ENCODE measurements at places on chromosomes 11 and 22.

DNA sequence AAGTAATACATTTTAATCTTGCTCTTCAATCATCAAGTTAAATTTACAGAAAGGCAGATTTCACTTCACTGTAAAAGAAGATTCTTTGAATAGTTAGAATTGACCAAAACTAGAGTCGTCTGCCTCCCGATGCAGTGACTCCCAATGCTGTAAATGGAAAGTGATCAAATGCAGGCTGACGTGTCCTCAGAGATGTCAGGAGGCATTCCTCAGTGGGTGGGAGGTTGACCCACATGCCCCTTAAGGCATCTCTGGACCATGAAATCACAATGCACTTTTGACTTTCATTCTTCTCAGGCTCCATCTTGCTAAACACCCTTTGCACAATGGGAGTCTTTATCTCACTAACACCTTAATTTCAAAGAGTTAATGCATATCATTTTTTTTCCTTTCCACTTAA, 19.0 kb upstream of the CECR2 start:
- no peak for DNase-seq

DNA sequence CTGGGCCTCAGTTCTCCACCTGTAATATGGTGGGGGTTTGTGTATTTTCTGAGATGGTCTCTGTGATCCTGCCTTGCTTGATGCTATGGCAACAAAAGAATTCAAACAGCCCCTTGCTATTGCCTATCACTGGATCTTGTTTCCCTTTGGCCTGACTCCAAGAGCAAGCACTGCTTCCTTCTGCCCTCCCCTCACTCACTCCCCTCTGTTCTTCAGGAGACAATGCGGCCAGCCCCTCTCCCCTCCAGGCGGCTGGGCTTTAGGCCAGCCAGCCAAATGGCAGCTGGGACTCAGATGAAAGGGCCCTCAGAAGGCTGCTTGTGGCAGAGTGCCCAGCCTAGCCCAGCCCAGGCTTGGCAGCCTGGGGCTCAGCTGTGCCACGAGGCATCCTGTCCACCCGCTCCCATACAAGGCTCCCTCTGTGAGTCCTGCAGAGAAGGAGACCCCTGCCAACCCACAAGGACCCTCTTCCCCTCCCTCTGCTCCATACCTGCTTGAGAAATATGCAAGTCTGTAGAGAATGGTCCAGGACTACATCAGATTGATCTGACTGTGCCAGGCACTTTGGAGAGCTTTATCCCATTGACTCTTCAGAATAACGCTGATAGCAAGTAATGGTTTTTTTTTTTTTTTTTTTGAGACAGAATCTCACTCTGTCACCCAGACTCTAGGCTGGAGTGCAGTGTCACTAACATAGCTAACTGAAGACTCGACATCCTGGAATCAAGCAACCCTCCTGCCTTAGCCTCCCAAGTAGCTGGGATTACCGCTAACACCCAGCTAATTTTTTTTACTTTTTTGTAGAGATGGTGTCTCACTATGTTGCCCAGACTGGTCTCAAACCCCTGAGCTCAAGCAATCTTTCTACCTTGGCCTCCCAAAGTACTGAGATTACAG, 7.6 kb upstream of the KCTD14 start:
- DNase-seq = peak; percentile 89

DNA sequence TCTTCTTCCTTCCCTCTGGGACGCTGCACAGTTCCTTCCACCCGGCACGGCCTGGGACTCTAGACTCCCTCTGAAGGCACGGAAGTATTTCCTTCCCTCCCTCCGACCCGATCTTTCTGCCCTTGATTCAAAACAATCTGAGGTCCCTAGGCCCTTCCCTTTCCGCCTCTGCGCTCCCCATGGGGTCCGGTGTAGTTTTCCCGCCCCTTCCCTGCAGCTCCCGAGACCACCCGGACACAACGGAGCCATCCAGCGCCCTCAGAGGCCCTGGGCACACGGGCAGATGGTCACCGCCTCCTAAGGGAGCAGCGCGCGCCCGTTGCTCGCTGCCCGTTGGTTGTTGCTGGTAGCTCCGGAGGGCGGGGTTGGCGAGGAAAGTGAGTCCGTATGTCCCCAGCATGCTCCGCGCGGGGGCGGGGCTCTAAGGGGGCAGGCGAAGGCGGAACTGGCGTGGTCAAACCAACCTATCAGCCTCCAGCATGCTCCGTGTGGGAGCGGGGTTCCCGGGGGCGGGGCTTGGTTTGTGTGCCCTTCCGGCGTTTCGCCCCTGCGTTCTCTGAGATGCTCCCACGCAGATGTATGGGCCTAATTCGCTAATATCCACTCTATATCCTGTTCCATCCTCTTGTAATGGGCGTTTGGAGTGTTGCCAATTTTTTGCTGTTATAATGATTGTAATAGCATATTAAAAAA, 19.6 kb downstream of the MIF start:
- DNase-seq = peak; percentile 97

GRCh38 chr11:127843483-127844396, 743.6 kb downstream of the ETS1 start:
- peak; percentile 69 for DNase-seq

DNA sequence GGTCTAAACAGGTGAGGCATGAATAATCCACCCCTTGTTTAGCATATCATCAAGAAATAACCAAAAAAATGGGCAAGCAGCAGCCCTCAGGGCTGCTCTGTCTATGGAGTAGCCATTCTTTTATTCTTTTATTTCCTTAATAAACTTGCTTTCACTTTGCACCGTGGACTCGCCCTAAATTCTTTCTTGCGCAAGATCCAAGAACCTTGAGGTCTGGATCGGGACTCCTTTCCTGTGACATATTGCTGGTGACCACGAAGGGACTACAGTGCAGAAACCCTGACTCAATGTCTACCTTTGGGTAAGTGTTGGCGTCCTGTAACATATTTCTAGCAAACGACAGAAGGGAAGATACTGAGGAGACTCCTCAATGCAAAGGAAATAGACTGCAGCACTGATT, 1099.2 kb downstream of the FAM181B start:
- no peak for DNase-seq

- no peak for DNase-seq
These were observed 33.8 kb downstream of the TNRC6B start for GRCh38 chr22:40211476-40212054.

DNA sequence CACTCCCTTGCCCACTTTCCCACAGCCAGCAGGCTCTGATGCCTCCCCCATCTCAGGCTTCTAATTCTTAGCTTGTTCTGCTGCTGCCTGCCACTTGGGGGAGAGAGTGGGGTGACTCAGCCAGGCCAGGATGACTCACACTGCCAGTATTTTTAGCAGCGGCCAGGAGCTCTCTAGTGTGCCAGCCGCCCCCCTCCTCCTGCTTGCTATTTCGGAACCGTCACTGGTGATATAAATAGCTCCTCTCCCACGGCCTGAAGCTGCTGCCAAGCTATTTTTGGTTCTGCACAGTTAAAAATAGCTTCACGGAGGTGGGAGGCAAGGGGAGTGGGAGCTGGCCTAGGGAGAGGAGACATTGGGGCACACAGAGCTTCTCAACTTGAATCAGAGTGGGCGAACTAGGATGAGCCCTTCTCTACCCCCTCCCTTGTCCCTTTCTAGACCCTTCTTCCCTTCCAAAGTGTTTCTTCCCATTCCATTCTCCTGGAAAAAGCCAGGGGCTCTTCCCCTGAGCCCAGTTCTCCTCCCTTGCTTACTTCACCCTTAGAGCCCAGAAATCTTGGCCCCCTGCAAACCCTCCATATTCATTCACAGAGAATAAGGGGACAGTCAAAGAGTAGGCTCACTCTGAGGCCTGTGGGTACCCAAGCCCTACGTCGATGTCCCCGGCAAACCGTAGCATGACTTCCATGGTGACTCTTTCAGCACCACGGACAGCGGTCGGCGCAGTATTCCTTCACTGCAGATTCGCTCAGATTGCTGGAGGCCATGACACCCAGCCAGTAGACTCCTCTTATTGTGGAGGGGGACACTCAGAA, 2.5 kb upstream of the NPAS4 start:
- DNase-seq = peak; percentile 75

DNA sequence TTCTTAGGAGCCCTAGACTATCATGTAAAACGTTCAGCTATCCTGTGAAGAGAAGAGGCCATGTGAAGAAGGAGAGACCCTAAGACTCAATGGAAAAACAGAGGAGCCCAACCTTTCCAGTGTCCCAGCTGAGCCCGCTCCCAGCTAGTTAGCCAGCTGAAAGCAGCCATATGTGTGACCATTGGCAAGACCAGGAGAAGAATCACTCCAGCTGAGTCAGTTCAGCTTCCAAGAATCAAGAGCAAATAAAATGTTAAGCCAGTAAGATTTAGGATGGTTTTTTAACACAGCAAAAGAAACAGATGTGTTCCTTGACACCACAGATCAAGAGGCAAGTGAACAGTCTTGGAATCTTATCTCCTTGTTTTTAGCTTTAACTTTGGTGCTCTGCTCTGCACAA, 108.0 kb downstream of the CCDC81 start:
- DNase-seq = no peak

DNA sequence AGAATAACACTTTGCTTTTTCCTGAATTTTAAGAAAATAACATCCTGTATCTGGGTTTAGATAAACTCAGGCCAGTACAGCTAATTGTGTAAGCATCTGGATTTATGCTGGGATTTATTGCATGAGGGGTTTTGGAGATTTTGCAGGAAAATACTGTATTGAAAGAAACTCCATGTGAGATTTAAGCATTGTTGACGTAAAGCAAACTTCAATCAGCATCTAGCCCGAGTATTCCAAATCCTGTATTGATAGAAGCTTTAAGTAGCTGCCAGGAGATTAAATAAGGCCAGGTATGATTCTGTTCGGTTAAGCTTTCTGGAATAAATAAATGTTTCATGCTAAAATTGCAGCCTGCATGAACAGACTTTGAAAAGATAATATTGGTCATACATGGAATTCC, 36.3 kb upstream of the LYVE1 start:
- DNase-seq = no peak

DNA sequence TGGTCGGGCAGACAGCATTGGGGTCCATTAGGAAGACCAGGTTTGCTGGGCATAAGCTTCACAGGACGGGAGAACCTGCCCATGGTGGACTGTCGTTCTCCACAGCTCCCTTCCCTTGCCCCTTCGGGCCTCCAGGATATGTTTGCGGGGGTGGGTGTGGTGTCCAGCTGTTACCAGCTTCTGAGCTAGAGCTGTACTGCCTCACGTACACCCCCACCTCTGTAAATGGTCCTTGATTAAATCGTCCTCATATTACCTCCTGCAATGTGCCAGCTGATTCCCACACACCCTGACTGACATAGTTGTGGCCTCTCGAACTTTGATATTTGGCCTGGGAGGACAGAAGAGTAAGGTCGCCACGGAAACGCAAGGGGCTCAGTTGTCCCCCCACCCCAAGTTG, 16.2 kb upstream of the BCR start:
- DNase-seq = no peak

DNA sequence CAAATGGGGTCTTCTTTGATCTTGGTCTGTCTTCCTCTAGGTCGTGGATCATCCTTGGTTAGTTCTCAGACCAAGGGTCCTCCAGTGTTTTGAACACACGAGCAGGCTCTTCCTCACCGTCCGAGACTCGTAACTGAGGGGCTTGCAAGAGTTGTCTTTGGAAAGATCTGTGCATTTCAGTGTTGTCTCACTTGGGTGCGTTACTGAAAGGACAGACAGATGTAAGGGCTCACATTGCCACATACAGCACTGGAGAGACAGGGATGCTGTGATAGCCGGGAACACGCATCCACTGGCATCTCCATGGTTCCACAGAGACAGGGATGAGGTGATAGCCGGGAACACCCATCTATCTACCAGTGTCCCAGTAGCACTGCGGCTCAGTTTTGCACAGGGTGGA, 15.7 kb downstream of the GLB1L2 start:
- no peak for DNase-seq

DNA sequence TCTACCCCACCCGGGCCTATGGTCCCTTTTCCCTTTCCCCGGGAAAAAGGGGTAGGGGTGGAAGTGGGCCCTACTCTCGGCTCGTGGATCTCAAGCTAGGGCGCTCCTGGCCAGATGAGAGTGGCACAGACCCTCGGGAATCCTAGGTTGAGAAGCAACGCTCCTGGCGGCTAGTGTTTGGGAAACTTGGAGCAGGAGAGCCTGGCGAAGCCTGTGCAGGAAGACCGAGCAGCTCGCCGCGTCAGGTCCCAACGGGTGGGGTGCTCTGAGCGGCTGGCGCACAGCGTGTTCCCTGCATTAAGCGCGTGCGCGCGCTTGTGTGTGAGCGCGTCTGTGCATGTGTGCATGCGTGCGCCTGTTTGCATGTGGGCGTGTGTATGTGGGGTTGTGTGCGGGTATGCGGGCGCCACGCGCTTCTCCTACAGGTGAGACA, 7.1 kb upstream of the FLI1 start:
- DNase-seq = no peak

DNA sequence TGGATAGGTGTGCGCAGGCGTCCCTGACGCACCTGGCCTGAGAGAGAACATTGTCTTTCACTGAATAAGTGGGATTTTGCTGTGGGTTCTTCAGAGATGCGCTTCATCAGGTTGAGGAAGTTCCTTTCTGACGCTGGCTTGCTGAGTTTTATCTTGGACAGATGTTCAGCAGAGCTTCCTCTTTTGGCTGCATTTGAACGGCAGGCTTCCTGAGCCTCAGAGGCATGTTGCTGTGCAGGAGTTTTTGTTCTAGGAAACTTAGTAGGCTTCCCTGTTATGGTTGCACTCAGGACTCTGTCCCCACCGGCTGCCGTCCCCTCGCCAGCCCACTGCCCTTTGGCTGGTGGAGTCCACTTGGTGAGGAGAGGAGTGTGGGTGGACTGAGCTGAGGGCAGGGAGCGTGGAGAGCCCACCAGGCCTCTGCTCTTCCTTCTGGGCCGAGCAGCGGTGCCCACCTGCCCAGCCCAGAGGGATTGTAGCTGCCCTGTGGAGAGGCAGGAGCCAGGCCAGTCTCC, 17.2 kb downstream of the FRMD8 start:
- DNase-seq = no peak

DNA sequence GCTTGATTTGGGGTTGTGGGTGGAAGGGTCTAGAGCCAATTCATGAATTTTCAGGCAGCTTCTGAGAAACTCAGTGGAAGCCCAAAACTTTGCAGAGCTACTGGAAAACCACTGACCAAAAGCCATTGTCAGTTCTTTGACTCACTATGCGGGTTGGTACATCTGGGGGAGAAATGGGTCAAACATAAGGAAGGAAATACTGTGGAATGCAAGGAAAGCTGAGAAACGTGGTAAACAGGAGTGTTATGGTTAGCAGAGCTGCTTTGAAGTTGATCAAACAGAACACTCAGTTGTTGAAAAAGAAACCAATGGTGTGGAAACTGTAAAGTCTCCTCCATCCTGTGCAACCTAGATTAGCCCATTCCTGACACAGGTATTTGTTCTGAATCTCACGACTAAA, 6.3 kb upstream of the ABTB2 start:
- no peak for DNase-seq

DNA sequence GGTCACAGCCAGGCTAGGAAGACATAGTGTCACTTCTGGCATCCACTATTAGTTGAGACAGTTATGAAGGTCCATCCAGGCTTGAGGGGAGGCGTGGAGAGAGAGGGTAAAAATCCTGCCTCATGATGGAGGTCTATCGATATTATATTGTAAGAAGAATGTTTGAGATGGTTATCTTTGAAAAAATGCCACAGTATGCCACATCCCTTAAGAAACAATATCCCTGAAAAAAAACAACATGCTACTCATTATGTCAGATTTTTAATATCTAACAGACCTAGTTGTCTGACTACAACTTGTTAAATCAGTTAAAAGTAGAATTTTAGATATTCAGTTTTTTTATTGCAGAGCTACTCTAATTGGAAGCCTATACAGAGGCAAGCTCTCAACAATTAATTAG, 121.7 kb upstream of the SLC5A12 start:
- no peak for DNase-seq

- DNase-seq = no peak
These were observed 92.8 kb downstream of the RASSF10 start for GRCh38 chr11:13101644-13102512.

GRCh38 chr11:44617671-44618461, 52.4 kb downstream of the CD82 start:
- no peak for DNase-seq

GRCh38 chr11:64364435-64364834, 5.5 kb downstream of the RPS6KA4 start:
- no peak for DNase-seq

Data from PC-9 (cell line).